Activated naive CD8-positive, alpha-beta T cell treated with anti-CD3 and anti-CD28 coated beads, Interleukin-2, amount 50 U/mL, for 16 hours (primary cell): ENCODE measurements at places on chromosomes 2 and 18.

GRCh38 chr18:48098007-48098406 lies 167.5 kb upstream of the SMAD2 start:
- DNase-seq = no peak

- DNase-seq = no peak
Observed at GRCh38 chr2:9303528-9304225, 97.1 kb downstream of the ASAP2 start.

DNA sequence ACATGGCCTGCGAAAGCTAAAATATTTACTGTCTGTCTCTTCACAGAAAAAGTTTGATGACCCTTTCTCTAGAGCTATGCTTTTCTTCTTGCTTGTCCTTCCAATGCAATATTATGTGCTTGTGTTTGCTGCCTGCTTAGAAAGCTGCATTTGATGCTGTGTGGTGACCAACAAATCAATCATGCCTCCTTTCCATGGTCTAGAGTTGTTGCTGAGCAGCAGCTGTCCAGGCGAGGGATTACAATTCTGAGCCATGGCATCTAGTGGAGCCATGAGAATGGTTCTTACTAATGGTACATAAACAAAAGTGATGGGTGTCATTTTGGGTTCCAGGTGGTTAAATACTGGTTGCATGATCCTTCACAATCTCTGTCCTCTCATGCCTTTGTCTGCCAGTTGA lies 1142.1 kb downstream of the DPP10 start:
- no peak for DNase-seq

DNA sequence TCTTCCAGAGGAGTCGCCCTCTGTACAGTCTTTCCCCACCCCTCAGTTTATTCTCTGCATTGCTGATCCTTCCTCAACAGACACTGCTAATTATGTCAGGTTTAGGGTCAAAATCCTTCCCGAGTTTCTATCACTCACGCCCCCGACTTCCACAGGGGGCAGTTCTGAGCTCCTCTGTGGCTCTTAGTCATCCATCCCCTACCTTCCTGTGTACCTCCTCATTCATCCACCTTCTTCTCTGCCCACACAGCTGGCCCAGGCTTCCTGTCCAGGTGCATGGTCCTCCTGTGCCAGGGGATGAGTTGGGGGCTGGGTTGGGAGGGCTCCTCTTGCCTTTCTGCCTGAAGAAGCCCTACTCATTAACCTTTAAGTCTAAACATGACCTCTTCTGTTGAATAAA lies 202.9 kb downstream of the ARL4C start:
- no peak for DNase-seq

DNA sequence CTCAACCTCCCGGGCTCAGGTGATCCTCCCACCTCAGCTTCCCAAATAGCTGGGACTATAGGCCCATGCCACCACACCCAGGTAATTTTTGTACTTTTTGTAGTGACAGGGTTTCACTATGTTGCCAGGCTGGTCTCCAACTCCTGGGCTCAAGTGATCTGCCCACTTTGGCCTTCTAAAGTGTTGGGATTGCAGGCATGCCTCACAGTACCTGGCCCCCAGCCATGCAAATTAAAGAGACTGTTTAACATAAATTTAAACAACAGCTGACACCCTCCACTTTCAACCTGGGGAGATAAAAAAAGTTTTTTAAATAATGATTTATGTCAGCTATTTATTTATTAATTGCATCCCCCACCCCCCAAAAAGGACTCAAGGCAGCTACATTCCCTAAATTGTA lies 234.7 kb downstream of the CCDC178 start:
- no peak for DNase-seq
